T-helper 22 cell (primary cell): ENCODE measurements at places on chromosomes 1 and 21.

DNA sequence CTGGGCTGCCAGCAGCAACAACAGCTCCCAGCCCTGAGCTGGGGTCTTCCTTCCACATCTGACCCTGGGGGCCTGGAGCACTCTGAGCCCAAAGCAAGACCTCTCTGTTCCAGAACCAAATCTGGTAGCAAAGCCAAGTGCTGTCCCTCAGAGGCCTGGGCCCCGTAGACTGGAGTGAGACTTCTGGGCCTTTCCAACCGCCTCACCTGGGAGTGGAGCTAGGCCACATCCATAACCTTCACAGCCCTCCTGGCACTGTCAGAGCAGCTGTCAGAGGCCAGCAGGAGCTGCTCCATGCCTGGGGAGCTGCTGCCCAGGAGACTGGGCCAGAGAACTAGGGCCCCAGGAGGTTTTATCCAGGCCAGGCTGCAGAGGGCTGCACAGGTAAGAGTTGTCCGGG lies 15.4 kb upstream of the SLC5A9 start:
- no peak for DNase-seq

GRCh38 chr1:83839566-83840173 lies 159.3 kb downstream of the TTLL7 start:
- DNase-seq = no peak

GRCh38 chr1:93137604-93138292 lies 42.5 kb downstream of the TMED5 start:
- DNase-seq = no peak

DNA sequence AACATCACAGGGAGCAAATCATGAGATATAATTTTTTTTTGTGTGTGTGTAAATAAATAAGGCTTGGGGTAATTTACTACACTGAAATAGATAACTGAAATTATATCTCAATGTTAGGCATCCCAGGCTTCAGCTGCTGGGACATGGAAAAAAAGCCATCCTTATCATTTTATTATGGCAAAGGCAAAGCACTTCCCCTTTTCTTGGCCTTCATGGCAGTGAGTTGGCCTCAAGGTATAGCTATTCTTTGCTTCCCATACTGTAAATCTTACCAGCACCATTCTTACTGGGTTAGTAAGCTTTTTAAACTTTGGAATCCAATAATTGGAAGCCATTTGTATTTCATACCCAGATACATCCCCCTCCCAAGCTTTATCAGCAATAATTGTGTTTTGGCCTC lies 29.0 kb downstream of the RBM11 start:
- DNase-seq = no peak

DNA sequence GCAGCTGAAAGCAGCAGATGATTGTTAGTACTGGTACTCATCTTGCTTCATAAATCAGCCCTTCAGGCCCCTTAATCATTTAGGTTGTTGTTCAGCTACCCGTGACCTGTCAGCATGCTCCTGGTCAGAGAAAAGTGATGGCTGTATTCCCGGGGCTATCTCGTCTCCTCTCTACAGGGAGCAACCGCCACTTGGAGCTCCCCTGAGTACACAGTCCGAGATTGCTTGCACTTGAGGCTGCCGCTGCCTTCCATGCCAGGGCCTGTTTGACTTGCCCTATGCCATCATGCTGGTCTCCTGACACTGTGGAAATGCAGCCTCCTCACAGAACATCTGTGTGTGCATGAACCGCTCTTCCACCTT lies 97.5 kb downstream of the SPATA46 start:
- DNase-seq = no peak

DNA sequence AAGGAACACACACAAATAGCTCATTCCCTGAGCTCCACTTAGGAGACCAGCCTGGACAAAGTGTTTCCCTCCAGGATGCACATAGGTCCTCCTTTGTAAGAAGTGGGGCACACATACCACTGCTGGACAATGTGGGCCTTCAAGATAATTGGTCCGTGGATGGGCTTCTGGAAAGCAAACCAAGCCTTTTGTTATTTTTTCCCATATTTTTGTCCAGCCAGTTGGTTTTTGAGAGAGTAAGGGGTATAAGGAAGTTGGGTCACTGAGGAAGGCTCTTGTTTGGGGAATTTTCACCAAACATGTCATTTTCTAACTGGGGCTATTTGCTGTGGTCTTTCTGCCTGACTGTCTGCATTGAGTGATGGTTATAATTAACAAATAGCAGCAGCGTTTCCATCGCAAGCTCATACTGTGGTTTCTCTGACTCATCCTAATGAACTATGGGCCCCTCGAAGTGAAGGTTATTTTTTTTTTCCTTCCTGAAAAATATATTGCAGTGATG lies 306.3 kb upstream of the DUSP10 start:
- DNase-seq = no peak

GRCh38 chr1:97352936-97353382 lies 567.9 kb downstream of the DPYD start:
- no peak for DNase-seq

DNA sequence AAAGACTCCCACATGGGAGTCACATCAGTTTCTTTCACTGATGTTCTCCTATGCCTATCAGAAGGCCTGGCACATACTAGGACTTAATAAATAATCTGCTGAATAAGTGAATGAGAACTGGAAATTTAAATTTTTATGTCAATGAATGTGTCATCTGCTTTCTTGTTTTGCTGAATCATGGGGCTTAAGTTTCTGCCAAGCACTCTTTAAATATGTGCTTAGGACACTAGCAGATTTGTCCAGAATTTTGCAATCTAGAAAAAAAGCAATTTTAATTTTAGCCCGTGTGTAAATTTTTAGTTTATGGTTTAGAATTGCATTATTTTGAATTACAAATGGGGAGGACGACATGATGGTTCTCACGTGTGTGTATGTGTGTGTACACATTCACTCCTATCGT lies 803.1 kb downstream of the USP25 start:
- DNase-seq = no peak

- DNase-seq = no peak
Observed at GRCh38 chr1:75969550-75969949, 37.3 kb upstream of the ASB17 start.

DNA sequence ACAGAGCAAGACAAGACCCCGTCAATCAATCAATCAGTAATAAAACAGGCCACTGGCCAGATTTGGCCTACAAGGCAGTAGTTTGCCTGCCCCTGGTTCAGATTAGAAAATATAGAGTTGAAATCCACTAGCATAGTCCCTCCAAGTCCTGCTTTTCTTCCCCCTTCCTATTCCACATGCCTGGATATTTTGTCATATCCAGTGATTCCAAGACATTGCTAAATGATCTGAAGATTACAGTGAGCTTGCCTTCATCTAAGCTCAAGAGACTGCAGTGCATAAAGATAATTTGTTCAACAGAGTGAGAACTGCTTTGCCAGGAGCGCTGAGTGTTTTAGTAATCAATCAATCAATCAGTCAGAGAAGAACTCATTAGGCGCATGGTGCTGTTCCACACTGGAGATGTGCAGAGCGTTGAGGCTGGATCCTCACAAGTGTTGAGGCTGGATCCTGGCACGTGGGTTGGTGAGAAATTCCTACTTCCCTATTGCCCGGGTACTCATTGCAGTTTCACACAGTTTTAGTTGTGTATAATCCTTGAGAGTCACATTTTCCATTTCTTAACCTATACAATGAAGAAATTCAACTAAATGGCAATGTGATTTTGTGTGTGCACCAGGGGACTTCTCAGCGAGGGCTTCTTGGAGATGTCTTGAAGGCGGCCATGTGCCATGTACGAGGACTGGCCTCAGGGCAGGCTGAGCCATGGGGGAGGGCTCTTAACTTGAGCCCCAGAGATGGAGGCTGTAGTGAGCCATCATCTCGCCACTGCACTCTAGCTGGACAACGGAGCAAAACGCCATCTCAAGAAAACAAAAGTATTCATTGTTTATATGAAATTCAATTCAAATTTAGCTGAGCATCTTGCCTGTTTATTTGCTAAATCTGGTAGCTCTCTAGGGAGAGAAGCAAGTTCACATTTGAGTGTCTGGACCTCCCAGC lies 76.3 kb downstream of the TOMM20 start:
- no peak for DNase-seq

- no peak for DNase-seq
Observed at GRCh38 chr1:178055779-178056471, 38.0 kb upstream of the RASAL2 start.

DNA sequence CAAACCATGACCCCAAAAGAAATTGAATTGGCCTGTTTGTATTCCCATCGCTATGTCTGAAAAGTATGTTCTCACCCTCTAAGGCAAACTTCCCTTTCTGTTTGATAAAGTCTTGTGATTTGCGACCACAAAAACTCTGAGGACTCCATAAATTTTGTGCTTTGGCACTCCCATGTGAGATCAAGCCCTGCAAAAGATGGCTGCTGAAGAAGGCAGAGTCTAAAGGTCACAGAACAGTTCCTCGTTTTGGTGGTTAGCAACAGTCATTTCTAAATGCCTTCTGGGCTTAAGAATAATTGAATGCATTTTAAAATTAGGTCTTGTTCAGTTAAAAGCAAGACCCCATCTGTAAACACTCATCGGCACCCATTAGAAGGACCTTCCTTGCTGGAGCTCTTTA lies 441.6 kb downstream of the OMA1 start:
- DNase-seq = no peak

DNA sequence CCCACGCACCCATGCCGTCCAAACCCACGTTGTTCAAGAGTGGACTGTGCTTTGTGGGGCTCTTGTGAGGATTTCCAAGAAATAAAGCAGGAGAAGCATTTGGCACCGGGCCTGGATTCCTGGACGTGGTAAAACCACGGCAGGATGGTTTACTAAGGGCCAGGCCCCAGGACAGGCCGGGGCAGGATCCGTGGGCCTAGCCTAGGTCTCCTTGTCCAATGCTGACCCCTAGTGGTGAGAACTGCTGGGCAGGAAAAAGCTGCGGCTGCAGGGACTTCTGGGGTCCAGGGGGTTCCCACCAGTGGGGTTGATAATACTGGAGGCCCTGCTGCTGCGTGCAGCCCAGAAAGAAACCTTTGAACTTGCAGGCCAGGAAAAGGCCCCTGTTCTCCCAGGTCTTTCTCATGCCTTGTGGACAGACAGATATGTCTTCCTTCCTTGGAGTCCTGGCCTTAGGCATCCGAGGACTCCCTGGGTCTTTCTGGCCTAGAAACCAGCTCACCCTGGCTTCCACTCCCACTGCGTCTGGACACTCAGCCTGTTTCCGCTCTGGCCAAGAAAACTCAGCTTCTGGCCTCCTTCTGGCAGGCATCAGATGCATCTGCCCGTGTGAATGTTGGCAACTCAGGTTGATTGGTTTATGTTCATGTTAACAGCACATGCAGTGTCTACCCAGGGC lies 106.9 kb upstream of the TMEM51 start:
- no peak for DNase-seq

DNA sequence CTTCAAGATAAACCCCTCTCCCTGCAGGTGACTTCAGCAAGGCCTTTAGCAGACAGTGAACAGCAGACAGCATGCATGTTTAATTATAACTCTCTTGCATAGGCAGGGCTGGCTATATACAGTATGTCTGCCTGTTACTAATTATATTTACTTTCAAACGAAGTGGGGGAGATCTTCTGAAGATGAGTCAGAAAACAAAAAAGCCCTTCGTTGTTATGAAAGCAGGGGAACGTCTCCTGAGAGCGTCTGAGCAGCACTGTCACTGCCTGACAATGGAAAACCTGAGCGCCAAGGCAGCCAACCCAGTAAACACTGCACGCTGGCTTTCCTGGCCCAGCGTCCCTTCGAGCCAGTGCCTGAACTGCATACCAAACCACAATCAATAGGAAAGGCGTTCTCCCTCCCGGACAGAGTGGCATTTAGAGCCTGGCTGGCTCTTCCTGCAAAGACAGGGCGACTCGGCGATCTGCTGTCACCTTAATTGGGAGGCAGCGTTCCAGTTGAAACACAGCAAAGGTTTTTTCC lies 54.1 kb downstream of the TOMM20 start:
- DNase-seq = no peak

DNA sequence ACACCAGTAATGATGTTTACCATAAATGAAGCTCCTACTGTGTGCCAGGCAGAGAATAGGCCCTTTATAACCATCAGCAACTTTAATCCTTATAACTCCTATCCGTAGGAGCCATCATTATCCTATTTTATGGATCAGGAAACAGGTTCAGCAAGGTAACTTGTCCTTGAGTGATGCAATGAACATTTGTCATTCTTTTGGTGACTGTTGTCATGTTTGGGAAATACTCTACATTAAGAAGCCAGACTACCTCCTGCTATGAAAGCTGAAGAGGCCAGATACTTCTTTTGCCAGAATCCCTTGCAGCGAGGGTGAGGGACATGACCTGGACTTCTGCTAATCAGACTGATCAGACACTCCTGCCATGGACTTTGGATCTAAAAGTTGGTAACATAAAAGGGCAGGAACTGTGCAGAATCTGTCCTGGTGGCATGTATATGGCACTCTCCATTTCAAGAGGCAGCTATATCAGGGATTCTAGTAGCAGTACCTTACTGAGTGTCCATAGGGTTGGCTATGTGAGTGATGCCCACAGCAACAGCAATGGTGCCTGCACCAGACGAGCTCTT lies 33.1 kb upstream of the SRRM1 start:
- no peak for DNase-seq

GRCh38 chr21:38241029-38241740 lies 15.6 kb upstream of the KCNJ15 start:
- DNase-seq = no peak
